Diencephalon (tissue), 1 donor: ENCODE measurements at places on chromosomes 7 and 10. TPM values are rescaled to one million over a fixed set of nuclear protein-coding genes. Genes with fewer than 3 reads are reported as not detected.

OR2A1 gene
- not detected for total RNA-seq

POMZP3 gene
- total RNA-seq = 5.1 TPM

GNAT3 gene
- total RNA-seq = not detected

AASS gene
- 36.2 TPM for total RNA-seq

SLC26A3 gene
- total RNA-seq = not detected

HOGA1 gene
- total RNA-seq = 2.5 TPM

BTBD16 gene
- not detected for total RNA-seq

TAC1 gene
- 89.5 TPM for total RNA-seq

SLC13A1 gene
- total RNA-seq = not detected

CCDC172 gene
- not detected for total RNA-seq

RFC2 gene
- total RNA-seq = 27.7 TPM

AVL9 gene
- 70.8 TPM for total RNA-seq

TMEM229A gene
- total RNA-seq = 4.6 TPM

HOXA5 gene
- not detected for total RNA-seq

INMT gene
- total RNA-seq = 0.23 TPM

FGL2 gene
- total RNA-seq = 2.3 TPM

AKR1C4 gene
- total RNA-seq = not detected

ANKMY2 gene
- 65.5 TPM for total RNA-seq

FBXO24 gene
- total RNA-seq = not detected

CALHM1 gene
- total RNA-seq = 0.23 TPM

NKX2-3 gene
- not detected for total RNA-seq

KCNH2 gene
- total RNA-seq = 17.8 TPM

ASZ1 gene
- not detected for total RNA-seq

DCLRE1C gene
- total RNA-seq = 12.7 TPM

COL17A1 gene
- under 0.01 TPM for total RNA-seq

CDHR3 gene
- total RNA-seq = 6.7 TPM

IQUB gene
- 8.5 TPM for total RNA-seq

DRGX gene
- total RNA-seq = 0.23 TPM

PTCD1 gene
- total RNA-seq = 7.2 TPM

GPR22 gene
- total RNA-seq = 27.2 TPM

TMEM176A gene
- 1.2 TPM for total RNA-seq

ECHS1 gene
- 48.4 TPM for total RNA-seq

ERVW-1 gene
- total RNA-seq = not detected

PAPOLB gene
- total RNA-seq = 1.8 TPM

ZCWPW1 gene
- 2.1 TPM for total RNA-seq
